DND-41 (cell line): ENCODE measurements at places on chromosomes 6 and 20.

DNA sequence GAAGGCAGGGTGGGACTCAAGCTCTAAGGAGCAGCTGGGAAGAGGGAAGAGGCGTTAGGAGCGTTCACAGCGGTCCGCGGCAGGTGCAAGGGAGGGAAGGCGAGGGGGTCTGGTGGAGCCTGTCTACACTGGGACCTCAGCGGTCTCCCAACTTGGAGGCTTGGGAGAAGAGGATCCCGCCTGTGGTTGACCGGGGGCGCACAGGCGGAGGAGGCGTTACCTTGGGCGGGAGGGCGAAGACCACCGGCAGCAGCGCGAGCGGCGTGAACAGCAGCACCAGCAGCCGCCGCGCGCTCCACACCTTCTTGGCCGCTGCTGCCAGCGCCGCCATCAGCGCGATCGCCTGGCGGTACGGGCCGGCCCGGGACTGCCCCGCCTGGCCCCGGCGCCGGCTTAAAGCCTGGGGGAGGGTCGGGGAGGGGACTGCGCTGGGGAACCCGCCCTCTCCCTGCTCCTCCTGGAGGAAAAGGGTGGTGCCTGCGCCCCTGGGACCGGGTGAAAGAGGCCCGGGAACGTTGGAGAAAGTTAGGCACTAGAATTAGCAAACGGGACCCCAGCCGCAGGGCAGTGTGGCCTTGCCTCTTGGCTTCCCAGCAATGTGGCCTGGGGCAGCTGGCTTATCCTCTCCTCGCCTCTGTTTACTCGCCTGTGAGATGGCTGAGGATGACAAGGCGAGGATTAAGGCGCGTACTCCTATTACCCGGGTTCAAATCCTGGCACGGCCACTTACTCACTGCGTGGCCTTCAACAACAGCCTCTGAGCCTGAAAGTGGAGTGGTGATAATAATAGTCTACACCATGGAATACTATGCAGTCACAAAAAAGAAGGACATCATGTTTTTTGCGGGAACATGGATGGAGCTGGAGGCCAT lies at the start of gene SLC13A3:
SLC13A3 (minus strand) TSS at position 369 of the 872 bp plus-strand sequence; CDS start at position 331, 38 bp downstream.
- no peaks in the 10 kb centered on the region for H3K36me3 ChIP-seq
- no peaks in the 10 kb centered on the region for H3K27me3 ChIP-seq
- DNase-seq: no peak

DNA sequence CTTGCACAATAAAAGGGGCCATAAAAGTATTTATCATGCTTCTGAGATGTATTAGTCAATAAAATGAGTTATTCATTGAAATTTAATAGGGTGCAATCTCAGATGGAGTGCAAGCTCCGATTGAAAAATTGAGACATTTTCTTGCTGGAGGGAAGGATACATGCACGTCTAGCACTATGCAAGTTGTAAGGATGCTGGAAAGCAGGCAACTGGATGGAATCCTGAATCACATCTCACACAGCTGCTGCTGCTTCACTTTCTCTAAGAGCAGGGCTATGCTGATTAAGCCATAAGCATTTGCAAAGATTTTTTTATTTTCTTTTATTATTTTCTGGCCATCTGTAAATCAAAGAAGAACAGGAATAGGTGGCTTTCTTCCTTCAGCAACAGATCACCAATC lies 308.8 kb upstream of the EPHA7 start:
- H3K4me1 ChIP-seq: no peaks in the 10 kb centered on the region
- H3K27ac ChIP-seq: no peak overlapping the region
- no peaks in the 10 kb centered on the region for H3K27me3 ChIP-seq
- no peak for DNase-seq
- no peaks in the 10 kb centered on the region for H3K36me3 ChIP-seq

DNA sequence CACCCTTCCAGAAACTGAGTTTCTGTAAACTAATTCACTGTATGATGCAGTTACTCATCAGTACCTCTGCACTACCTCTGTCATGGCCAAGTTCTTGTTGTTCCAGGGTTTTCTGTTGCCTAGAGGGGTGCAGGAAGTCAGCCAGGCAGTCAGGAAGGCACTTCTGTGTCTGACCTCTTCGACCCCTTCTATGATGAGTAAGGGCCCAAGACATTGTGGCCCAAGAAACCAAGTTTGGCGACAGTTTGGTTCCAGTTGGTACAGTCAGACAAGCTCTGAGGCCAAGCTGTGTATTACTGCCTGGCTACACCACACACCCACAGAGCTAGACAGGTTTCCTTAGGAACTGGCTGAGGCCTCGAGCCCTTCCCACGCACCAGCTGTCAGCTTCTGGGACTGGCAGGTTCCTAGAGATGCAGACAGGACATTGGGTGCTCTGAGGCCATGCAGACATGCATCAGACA lies 41.2 kb downstream of the TRAF3IP2 start:
- peaks cover 66% of the 10 kb centered on the region for H3K36me3 ChIP-seq
- H3K4me1 ChIP-seq: peaks cover 100% of the 10 kb centered on the region
- peak overlapping the region; percentile 54 for H3K4me3 ChIP-seq
- H3K27ac ChIP-seq: peak overlapping the region; percentile 95
- H3K27me3 ChIP-seq: no peaks in the 10 kb centered on the region

DNA sequence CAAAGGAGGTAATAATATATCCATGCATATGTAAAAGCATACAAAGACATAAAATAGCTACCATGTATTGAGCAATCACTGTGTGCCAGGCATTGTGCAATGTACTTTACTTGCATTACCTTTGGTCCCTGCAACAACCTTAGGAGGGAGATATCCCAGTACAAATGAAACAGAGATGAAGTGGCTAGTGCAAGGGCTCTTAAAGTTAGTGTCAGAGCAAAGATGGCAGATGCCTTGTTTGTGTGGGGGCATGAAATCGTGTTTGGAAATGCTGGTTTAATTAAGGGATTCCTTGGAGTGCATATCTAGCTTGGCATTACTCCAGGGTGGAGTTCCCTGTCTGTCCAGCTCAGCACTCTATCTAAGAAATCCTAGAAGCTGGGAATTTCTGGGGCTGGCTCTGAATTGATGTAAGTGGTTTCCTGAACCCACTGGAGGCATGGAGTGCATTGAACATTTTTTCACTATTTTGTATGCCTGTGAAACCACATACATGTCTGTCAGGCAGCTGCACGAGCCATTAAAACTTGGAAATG lies 9.8 kb downstream of the PAQR8 start:
- no peak overlapping the region for H3K27ac ChIP-seq
- H3K4me1 ChIP-seq: no peaks in the 10 kb centered on the region
- no peak overlapping the region for H3K4me3 ChIP-seq
- H3K27me3 ChIP-seq: no peaks in the 10 kb centered on the region
- DNase-seq: no peak
- H3K36me3 ChIP-seq: peaks cover 30% of the 10 kb centered on the region

DNA sequence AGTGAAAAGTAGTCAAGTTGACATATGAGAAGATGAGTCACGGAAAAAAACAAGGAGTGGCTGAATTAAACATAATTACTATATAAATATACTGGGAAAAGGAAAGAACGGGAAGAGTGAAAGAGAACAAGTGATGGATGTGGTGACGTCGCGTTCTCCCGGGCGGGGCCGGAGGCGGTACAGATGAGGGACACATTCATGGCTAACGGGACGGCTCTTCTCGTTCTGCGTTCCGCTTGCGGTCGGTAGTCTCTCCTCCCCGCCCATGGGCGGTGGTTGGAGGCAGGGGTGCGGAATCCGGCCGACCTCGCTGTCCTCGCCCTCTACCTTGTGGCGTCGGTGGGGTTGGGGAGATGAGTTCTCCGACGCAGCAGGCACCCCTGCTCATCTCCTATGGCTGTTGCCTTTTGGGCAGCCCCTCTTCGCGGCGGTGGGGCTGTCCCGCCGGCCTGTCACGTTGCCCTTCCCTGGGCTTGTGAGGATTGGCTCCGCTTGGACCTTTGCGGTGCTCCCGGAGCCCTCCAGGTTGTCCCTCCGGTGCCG lies 22.5 kb downstream of the HLA-G start:
- no peak overlapping the region for H3K27ac ChIP-seq
- H3K4me3 ChIP-seq: no peak overlapping the region
- H3K4me1 ChIP-seq: peaks cover 3% of the 10 kb centered on the region; the same call in 1 of the 2 replicates

DNA sequence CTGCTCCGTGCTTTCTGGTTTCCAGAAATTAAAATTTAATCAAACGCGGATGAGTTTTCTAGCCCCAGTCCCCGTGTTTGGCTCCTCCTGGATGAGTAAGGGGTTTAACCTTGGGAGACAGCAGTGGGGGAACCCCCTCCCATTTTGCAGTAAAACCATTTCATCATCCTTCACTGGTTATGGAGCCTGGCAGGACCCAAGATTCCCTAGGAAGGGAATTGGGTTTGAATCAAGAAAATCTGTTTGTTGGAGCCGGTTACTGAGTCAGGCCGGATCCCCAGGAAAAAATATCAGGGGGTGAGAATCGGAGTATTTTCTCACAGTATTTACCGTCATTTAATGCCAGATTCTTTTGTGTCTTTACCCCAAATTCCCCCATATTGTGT lies 754 bp downstream of the YWHAB start:
- DNase-seq: no peak
- H3K36me3 ChIP-seq: peaks cover 24% of the 10 kb centered on the region
- H3K4me3 ChIP-seq: peak overlapping the region; percentile 76
- peak overlapping the region; percentile 93 for H3K27ac ChIP-seq

GRCh38 chr6:28005152-28005890 lies 48.3 kb downstream of the OR2B6 start:
- H3K27me3 ChIP-seq: no peaks in the 10 kb centered on the region
- no peak for DNase-seq
- H3K27ac ChIP-seq: no peak overlapping the region
- H3K4me3 ChIP-seq: no peak overlapping the region

DNA sequence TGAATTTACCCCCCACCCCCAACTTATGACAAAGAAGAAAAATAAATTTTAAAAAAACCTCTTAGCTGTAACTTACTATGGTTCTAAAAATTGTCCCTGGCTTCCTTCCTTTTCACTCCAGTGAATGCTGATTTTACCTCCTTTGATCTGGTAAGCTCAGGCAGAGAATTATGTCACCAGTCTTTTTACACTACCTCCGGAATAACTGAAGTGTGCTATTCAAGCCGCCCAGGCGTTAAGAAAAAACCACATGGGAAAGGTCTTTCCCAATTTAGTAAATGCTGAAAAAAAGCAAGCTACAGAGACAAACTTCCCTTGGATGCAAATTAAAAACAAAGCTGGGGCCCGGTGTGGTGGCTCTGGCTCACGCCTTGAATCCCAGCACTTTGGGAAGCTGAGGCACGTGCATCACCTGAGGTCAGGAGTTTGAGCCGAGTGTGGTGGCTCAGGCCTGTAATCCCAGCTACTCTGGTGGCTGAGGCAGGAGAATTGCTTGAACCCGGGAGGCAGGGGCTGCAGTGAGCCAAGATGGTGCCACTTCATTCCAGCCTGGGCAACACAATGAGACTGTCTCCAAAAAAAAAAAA lies 12.4 kb downstream of the SNX5 start:
- peaks cover 97% of the 10 kb centered on the region for H3K36me3 ChIP-seq
- H3K27ac ChIP-seq: no peak overlapping the region
- H3K4me1 ChIP-seq: peaks cover 25% of the 10 kb centered on the region
- no peak overlapping the region for H3K4me3 ChIP-seq
- no peak for DNase-seq

- no peaks in the 10 kb centered on the region for H3K36me3 ChIP-seq
- H3K4me1 ChIP-seq: no peaks in the 10 kb centered on the region
- no peak for DNase-seq
- no peak overlapping the region for H3K27ac ChIP-seq
- H3K4me3 ChIP-seq: no peak overlapping the region
Measured at GRCh38 chr6:155084431-155085123, 89.5 kb downstream of the TIAM2 start.

GRCh38 chr20:6784210-6784631 lies 16.7 kb downstream of the BMP2 start:
- no peaks in the 10 kb centered on the region for H3K36me3 ChIP-seq
- no peaks in the 10 kb centered on the region for H3K27me3 ChIP-seq
- H3K4me3 ChIP-seq: no peak overlapping the region
- no peak overlapping the region for H3K27ac ChIP-seq
- no peak for DNase-seq

- DNase-seq: peak; percentile 43
- no peak overlapping the region for H3K4me3 ChIP-seq
- H3K27ac ChIP-seq: no peak overlapping the region
Measured at GRCh38 chr6:38501931-38502330, 137.8 kb downstream of the BTBD9 start.

GRCh38 chr6:105431226-105431625 lies 28.3 kb upstream of the PREP start:
- H3K27me3 ChIP-seq: no peaks in the 10 kb centered on the region
- H3K27ac ChIP-seq: no peak overlapping the region
- H3K4me1 ChIP-seq: no peaks in the 10 kb centered on the region
- DNase-seq: peak; percentile 27

GRCh38 chr20:45944151-45944964 lies 9.9 kb downstream of the PCIF1 start:
- DNase-seq: no peak
- H3K27me3 ChIP-seq: no peaks in the 10 kb centered on the region
- peaks cover 95% of the 10 kb centered on the region for H3K36me3 ChIP-seq
- 0 out of 2 replicates have a peak overlapping the region, but pooled peaks have one; percentile 25 for H3K27ac ChIP-seq
- no peak overlapping the region for H3K4me3 ChIP-seq
- H3K4me1 ChIP-seq: no peaks in the 10 kb centered on the region

- H3K27me3 ChIP-seq: no peaks in the 10 kb centered on the region
- H3K4me3 ChIP-seq: no peak overlapping the region
- H3K27ac ChIP-seq: no peak overlapping the region
- H3K36me3 ChIP-seq: no peaks in the 10 kb centered on the region
- H3K4me1 ChIP-seq: no peaks in the 10 kb centered on the region
Measured at GRCh38 chr6:65148839-65149238, 558.2 kb downstream of the EYS start.

DNA sequence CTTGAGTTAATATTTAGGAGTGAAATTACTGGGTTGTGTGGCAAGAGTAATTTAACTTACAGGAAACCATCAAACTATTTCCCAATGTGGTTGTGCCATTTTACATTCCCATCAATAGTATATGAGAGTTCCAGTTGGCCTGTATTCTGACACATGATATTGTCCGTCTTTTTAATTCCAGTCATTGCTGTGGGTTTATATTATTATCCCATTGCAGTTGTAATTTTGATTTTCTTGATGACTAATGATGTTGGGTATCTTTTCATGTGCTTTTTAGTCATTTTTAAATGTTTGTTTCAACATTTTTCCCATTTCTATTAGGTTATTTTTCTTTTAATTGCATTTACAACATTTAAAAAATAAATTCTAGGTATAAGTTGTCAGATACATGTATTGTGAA lies 614.0 kb downstream of the UTRN start:
- no peak overlapping the region for H3K4me3 ChIP-seq
- H3K4me1 ChIP-seq: no peaks in the 10 kb centered on the region
- no peak for DNase-seq

DNA sequence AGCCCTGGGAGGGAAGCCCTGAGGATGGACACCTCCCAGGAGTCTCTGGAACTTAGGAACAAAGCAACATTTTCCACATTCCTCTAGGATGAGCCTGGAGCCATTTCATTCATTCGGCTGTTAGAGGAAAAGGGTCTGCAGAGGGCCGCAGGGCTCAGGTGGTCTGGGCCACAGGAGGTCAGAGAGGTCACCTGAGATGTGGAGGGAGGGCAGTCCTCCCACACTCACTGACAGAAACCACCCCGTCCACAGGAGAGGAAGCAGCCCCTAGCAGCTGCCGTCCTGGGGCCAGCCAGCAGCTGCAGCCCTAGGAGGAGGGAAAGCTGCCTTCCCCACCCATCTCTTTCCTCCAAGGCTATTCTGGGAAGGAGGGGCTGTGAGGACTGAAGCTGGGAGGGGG lies 207.0 kb downstream of the CDC5L start:
- H3K4me1 ChIP-seq: peaks cover 3% of the 10 kb centered on the region; the same call in 1 of the 2 replicates
- DNase-seq: no peak
- H3K4me3 ChIP-seq: no peak overlapping the region
- H3K36me3 ChIP-seq: no peaks in the 10 kb centered on the region

GRCh38 chr20:58306421-58307261 lies 2.9 kb upstream of the RAB22A start:
- H3K27me3 ChIP-seq: no peaks in the 10 kb centered on the region
- peak; percentile 37 for DNase-seq
- no peak overlapping the region for H3K4me3 ChIP-seq
- H3K36me3 ChIP-seq: peaks cover 4% of the 10 kb centered on the region; the same call in 1 of the 2 replicates
- H3K27ac ChIP-seq: no peak overlapping the region
